Activated B cell treated with CpG ODN at 0.5 μM for 24 hours (primary cell): ENCODE measurements at places on chromosomes 5 and 9.

DNA sequence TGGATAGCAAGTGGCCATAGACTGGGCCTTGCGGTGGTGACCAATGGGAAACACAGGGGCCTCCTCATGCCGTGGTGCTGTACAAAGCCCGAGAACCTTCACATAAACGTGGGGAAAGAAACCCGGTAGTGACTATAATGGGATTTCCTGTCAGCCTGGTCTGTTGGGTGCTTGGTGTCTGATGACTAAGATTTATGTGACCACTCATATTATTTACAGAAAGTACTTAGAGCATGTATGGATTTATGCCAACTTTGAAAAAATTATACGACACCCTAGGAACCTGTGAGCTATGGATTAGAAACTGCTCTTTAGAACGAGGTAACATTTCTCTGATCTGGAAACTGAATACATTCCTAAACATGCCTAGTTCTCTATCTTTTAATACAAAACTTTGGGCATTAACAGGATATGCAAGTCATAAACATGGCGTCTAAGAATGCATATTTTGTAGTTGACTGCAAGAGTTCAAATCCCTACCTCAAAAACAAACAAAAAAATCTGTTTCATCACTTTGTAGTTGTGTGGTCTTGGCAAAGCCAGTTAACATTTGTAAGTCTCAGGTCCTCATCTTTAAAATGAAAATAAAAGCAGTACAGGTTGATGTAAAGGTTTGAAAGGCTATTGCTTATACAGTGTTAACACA is 85.4 kb downstream of the TMEM167A start:
- no peak for DNase-seq

DNA sequence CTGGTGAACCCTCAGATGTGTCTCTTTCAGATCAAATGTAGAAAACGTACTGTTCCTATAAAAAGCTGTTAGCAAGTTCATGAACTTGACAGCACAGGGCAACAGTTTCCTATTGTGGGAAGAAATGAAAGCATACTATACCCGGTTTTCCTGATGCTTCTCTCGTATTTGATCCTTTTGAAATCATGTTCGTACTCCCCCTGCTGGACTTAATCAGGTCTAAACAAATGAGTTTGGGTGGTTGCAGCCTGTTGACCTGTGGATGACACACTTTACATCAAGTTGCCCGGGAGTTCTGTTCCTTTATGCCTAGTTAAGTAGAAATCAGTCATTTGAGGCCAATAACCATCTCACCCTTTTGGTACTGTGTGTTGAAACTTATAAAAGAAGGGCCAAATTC is 1992.3 kb downstream of the MAT2B start:
- no peak for DNase-seq

GRCh38 chr5:52743970-52744369 is 43.7 kb upstream of the ITGA1 start:
- no peak for DNase-seq

DNA sequence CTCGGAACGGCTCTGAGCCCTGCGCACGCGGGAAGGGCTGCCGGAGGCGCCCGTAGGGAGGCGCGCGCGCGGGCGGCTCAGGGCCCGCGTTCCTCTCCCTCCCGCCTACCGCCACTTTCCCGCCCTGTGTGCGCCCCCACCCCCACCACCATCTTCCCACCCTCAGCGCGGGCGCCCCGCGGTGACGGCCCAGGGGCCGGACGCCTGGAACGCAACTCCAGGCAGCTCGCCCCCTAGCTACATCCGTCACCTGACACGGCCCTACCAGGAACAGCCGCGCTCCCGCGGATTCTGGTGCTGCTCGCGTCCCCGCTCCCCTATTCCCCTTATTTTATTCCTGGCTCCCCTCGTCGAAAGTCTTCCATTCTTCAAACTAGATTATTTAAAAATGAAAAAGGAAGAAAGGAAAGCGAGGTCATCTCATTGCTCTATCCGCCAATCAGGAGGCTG is at the start of gene CDKN2B-AS1:
TSS of gene CDKN2B-AS1 (plus strand) at position 236 of the 450 bp plus-strand sequence.
- DNase-seq, result peak; percentile 61

- DNase-seq, result no peak
Observed at GRCh38 chr9:122190597-122191381, 31.1 kb downstream of the MORN5 start.
